ENCODE measurements at places on chromosomes 12 and 14.

GRCh38 chr14:64410084-64410774 lies 22.1 kb downstream of the MTHFD1 start:
- no peak for DNase-seq

- DNase-seq = no peak
Measured at GRCh38 chr14:32085182-32085844, 8.2 kb downstream of the ARHGAP5 start.

DNA sequence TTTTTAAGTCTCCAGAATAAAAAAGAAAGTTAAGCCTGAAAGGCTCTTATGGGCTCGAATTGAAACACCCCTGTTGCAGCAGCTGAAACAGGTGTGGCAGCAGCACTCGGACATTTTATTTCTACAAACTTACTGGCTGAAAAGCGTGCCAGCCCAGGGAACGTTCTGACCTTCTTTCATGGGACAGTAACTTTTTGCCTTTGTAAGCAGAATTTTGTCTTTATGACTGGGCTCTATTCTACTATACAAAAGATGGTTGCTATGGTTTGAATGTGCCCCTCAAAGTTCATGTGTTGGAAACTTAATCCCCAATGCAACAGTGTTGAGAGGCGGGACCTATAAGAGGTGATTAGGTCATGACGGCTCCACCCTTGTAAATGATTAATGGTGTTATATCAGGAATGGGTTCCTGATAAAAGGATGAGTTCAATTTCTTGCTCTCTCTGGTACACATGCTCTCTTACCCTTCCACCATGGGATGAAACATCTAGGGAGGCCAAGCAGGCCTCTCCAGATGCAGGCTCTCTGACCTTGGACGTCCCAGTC lies 52.7 kb downstream of the PELI2 start:
- no peak for DNase-seq

- no peak for DNase-seq
Measured at GRCh38 chr12:94987076-94987669, 16.3 kb downstream of the NDUFA12 start.

DNA sequence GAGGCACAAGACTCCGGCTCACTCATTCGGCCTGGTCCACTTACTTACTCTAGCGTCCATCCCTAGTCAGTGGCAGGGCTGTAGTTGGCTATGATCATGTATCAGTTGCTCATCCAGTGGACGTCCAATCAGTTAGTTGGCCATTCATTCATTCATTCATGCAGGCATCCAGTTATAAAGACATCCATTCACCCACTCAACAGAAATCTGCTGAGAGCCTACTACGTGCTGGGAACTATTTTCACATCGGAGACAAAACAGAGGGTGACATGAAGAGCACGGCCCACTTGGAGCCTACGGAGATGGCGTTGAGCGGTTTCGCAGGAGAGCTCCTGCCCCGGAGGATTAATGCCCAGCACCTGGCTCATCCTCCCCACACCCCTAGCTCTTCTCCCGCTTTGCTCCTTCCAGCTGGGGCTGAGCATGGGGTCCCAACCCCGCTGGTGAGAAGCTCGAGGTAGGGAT lies 49.7 kb downstream of the SNAPC1 start:
- DNase-seq = no peak

DNA sequence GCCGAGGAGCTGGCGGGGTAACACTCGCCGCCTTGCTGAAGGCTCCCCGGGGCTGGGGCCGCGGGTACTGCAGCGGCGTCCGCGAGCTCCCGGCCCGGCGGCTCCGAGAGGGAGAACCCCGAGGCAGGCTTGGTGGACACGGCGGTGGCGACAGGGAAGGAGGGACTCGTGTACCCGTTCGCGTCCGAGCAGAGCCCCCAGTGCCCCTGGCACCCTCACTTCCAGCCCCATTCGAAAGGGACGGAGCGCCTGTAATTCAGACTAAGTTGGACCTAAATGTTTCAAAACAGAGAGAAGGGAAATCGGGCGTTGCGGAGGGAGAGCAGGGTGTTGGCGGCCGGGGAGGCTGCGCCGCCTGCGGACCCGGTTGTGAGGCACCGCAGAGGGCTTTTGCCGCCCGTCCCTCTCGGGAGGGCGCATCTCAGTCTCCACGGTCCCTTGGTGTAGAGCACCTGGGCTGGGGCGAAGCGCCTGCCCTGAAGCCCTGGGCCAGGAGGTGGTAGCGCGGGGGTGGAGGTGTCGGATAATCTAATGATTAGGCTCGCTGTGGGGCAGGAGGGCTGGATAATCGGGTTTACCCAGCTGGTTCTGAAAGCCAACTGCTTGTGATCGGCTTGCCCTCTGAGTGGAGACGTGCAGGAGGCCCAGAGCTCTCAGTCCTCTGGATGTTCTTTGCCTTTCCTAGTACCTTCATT lies 771 bp downstream of the DAAM1 start:
- DNase-seq = peak; percentile 22

GRCh38 chr12:14167005-14167628 lies 185.7 kb upstream of the GRIN2B start:
- DNase-seq = no peak

GRCh38 chr12:2624543-2625288 lies 170.1 kb upstream of the FKBP4 start:
- DNase-seq = no peak

GRCh38 chr12:2180737-2181082 lies 127.9 kb downstream of the CACNA1C start:
- no peak for DNase-seq

DNA sequence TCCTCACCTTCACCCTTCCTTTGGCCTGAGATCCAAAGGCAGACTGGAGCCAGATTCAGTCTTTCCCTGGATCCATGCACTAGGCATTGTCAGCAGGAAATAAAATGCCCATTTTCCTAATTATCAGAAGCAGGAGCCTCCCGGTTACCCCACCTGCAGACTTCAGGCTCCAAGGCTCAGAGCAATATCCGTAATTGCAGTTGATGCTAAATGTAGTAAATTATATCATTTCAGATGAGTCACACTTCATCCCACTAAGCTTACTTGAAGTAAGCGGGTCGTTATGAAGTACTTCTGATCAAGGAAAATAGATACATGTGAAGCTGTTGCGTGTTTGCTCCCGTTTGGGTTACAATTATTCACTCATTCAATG lies 110.7 kb upstream of the SFSWAP start:
- no peak for DNase-seq
